NB4 (cell line): ENCODE measurements at places on chromosomes 12 and 14.

GRCh38 chr12:43294916-43295315 is 257.1 kb downstream of the ADAMTS20 start:
- DNase-seq, result no peak

- DNase-seq, result no peak
These were observed 1970.2 kb upstream of the FLRT2 start for GRCh38 chr14:83559721-83560120.

GRCh38 chr14:103708750-103709187 is 6.5 kb downstream of the XRCC3 start:
- DNase-seq, result no peak

DNA sequence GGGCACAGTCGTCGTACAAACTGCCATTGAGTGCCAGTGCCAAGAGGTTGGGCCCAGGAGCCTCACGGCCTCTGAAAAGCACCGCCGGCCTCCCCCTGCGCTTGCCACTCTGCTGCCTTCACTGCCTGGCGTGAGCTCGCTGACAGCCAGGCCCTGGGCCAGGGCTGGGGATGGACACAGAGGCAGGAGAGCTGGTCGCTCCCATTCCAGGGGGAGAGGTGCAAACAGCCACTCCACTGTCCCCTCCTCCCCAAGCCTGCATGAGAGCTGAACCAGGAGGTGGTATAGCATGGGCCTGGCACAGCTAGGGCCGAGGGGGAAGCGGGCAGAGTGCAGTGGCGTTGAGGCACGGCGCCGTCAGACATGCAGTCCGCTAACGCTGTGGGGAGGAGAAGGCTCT is 4.6 kb downstream of the ADSS1 start:
- no peak for DNase-seq

GRCh38 chr14:69660344-69661193 is 49.2 kb downstream of the SUSD6 start:
- no peak for DNase-seq

GRCh38 chr14:79911744-79912143 is 299.6 kb downstream of the DIO2 start:
- DNase-seq, result no peak

DNA sequence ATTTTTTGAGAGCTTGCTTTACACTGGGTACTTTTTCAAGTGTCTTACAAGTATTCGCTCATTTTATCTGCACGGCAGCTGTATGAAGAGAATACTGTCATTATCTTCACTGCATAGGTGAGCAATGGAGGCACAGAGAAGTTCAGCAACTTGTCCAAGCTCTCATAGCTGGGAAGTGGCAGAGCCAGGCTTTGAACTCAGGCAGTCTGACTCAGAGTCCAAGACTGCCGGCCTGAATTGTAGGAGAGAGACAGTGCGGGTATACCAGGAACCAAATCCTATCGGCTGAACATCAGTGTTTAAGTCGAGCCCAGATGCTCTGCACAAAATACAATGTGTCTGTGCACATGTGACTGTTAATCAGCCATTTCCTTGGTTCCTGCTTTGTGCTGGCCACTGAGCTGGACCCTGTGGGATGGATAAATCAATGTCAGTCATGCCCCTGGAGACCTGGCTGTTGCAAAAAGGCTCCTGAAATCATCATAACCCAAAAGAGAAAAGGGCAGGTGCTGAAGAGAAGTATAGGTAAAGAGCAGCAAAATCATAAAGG is 474.6 kb downstream of the DPF3 start:
- DNase-seq, result no peak

GRCh38 chr12:81692008-81692407 is 67.1 kb downstream of the PPFIA2 start:
- no peak for DNase-seq

DNA sequence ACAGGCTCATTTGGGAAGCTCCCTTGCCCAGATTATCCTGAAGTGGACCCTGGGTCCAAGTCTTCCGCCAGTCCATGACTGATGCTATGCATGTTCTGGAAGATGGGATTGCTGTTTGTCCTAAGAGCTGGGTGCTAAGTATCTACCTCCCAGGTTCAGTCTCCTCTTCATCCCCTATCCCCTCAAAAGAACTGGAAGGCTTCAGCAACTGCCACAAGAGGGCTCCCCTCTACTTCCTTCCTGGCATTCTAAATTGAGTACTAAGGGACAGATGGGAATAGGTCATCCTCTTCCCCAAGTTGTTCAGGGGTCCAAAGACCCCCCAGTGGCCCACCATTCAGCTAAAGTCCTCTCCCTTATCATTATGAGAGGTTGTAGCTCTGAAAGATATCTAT is 9.0 kb upstream of the FKBP11 start:
- DNase-seq, result peak; percentile 40

- no peak for DNase-seq
These were observed 830 bp upstream of the SRRM4 start for GRCh38 chr12:118980407-118981014.

DNA sequence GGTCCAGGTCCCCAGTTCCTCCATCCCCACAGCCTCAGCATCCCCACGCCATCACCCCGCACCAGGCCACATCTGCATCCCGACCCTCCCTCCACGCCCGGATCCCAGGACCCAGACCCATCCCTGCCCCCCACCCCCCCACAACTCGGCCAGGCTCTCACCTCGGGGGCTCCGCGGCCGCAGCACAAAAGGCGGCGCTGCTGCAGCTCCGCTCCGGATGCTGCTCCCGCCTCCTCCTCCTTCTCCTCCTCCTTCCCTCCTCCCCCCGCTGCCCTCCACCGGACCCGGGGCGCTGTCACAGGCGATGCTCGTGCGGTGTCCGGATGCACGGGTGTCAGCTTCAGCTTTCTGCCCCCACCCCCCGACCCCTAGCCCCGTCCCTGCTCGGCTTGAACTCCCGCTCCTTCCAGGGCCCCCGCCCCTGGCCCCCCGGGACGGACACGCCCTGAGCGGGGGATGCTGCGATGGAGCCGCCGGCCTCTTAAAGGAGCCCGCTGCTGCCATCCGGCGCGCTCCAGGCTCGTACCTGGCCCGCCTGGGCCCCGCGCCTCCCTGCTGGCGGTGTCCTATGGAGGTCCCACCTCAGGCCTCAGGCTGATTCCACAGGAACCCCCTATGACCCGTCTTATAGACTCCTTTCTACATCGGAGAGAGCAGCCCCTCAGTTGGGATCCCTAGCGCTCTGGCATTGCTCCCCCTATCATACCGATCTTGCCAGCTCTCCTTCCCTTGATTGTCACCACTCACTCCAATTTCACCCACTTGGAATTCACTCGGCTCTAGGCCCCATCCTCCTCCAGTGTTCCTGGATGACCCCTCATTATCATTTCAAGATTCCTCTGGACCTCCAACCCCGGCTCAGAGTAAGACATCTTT is at the start of gene MAP3K12:
Gene MAP3K12 (minus strand): TSS at position 193 of the 876 bp plus-strand sequence. CDS start 12,067 bp downstream, outside the sequence.
- DNase-seq, result peak; percentile 66

GRCh38 chr12:129815846-129816245 is 88.0 kb downstream of the TMEM132D start:
- no peak for DNase-seq

GRCh38 chr14:68851078-68851477 is 58.2 kb upstream of the ZFP36L1 start:
- no peak for DNase-seq

DNA sequence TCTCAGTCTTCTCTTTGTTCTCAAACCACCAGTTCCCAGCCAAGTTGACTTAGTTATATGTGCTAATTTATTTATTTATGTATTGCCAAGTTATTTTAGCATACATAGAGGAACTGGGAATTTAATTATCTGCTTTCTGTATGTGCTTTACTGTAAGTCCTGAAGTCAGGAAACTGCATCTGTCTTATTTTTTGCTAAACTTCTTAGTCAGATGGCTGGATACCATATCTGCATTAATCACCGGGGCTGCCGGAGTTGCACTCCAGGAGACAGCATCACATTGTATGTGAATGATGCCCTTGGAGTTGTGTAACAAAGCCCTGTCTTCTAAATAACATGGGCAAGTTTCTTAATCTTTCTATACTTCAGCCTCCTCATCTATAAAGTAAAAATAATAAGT is 96.2 kb downstream of the MON2 start:
- no peak for DNase-seq

DNA sequence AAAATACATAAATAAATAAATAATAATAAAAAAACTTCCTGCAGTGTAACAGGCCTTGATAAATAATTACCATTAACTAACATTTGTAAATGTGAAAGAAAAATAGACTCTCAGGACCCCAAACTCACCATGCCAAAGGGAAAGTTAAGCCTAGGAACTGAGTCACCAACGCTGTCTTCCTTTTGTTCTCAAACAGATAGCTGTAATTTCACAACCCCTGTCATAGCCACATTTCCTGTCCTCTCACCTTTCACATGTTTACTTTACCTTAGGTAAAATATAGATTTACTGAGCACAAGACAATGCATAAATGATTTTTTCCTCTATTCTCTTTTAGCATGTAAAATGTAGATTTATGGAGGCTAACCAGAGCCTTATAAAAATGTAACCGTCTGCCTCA is 35.9 kb upstream of the CHST11 start:
- DNase-seq, result peak; percentile 43

- DNase-seq, result peak; percentile 38
These were observed 56.8 kb downstream of the BTG1 start for GRCh38 chr12:92088805-92089204.

- no peak for DNase-seq
These were observed 20.3 kb downstream of the CMAS start for GRCh38 chr12:22066310-22066709.

GRCh38 chr14:99752486-99753121 is 40.6 kb upstream of the EML1 start:
- DNase-seq, result peak; percentile 59
